Activated B cell treated with CpG ODN at 0.5 μM for 24 hours (primary cell): ENCODE measurements at places on chromosomes 5 and 9.

DNA sequence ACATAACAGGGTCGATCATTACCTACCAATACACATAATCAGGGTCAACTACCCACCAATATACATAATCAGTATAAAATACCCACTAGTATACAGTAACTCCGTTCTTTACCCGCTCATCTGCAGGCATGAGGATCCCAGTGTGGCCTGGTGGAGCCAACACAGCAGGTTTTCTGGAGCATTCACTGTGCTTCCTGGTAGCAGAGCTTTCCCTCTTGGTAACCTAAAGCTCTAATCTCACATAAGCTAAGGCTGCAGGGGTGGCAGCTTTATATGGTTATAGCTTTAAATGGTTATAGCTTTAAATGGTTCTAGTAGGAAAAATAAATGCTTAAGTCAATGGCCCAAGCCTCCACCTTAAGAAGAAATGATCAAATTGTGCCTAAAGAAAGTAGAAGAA, 11.9 kb downstream of the LCN1 start:
- no peak for DNase-seq

- no peak for DNase-seq
Observed at GRCh38 chr9:92480986-92481633, 1.2 kb downstream of the ASPN start.

DNA sequence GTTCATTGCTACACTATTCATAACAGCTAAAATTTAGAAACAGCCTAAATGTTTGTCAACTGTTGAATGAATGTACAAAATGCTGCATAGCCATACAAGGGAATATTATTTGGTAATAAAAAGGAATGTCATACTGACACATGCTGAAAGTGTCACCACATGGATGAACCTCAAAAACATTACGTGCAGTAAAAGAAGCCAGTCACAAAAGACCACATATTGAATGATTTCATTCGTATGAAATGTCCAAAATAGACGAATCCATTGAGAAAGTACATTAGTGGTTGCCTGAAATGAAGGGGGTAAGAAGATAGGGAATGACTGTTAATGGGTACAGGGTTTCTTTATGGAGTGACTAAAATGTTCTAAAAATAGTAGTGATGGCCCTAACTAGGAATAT, 11.6 kb upstream of the ECM2 start:
- no peak for DNase-seq

DNA sequence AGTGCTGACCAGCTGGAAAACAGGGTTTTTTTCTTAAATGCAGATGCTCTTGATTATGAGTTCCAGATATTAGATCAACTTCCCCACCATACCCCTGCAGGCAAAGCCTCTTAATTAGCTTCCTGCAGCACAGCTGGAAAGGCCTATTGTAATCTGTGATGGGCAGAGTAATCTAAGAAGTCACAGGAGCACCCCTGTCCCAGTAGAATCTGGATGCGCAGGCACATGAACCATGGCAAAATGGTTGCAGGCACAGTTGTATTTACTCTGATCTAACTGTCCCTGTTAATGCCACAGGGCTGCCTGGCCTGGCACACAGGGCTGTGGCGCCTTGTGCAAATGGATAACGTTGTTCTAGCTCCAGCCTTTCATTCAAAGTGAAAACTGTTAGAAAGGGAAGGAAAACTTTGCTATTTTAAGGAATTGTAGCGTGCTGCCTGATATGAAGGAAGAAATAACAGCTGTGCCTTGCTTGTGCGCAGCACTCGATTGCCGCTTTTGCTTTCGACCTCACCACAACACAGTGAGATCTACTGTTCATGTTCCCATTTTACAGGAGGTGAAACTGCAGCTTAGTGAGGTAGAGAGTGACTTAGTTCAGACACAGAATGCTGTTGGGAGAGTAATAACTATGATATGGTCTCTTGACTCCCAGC, 2.3 kb downstream of the TGFBI start:
- DNase-seq, result no peak

DNA sequence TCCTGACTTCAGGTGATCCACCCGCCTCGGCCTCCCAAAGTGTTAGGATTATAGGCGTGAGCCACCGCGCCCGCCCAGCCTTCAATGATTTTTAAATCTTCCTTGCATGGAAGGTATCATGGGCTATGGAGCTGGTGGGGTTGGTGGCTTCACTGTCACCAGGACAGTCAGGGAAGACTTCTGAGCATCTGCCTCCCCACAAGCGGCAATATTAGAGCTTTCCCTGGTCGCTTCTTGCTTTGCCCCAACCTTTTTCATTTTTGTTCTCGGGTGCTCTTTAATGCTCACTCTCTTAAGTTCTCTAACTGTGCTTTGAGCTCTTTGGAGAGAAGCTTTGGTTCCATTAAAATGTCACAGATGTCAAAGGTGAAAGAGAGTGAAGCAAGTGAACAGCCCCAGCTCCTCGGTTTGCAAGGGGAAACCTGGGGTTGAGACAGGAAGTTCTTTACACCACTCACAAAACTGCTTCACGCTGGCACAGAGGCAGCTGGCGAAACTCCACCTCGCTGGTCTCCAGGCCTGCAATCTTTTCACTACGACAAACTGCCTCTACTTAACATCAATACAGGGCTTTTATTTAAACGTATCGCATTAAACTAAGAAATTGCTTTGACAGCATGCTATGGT, 142.5 kb upstream of the RETREG1 start:
- DNase-seq, result no peak

GRCh38 chr9:110126986-110127864, 80.7 kb downstream of the C9orf152 start:
- no peak for DNase-seq

DNA sequence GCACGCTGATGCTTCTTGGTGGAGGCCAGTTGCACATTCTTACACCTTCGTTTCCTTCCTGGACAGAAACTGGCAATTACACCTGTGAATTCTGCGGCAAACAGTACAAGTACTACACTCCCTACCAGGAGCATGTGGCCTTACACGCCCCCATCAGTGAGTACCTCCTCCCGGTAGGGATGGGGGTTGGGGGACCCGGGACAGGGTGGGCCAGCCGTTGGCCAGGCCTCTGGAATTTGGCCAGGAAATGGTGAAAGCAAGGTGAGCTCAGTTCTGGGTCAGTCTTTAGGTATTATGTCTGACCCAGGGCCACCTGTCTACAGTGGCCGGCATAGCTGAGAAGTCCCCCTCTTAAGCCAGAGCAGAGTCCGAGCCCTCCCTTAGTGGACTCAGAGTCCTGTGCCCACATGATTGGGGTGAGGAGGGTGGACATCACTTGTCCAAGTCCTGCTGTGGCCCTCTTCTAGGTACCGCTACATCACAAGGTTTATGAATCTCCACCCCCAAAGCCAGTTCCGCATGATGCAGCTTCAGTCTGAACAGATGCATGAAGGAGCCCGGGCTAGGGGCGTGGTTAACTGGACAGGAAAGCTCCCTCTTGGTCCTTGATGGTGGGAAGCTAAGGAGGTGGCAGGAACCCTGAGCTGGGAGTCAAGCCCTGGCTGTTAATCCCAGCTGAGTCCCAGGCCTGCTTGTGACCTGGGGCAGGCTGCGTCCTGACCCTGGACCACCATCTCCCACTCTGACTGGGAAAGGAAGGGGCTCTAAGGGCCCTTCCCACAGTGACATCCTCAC, 61.3 kb downstream of the AMBP start:
- peak; percentile 6 for DNase-seq

- DNase-seq, result no peak
Observed at GRCh38 chr9:131503626-131504465, 1.1 kb downstream of the POMT1 start.

DNA sequence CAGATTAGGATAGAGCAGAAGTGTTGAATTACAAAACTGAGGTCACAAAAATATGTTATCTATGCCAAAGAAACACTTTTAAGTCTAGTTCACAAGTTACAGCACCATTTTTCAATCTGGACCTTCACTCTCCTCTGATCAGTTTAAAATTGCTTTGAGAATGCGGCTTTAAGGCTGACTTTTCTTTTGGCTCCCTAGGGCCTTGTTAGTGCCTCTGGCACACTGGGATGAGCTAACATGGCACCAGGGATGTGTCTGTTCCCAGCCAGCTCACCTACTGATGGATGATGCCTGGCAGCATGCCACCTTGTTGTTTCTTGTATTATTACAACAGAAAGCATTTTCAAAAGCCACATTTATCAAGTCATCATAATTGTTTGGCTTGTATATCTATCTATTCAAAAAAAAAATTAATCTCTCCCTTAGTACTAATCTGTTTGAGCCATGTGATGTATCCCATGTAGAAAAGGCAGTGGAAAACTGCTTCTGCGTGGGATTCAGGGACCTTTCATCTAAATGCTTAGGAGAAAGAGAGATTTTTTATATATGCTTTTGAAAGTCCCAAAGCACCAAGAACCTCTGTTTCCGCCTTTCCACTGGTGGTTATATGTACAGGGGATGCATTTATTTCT, 46.6 kb downstream of the ADAMTSL1 start:
- no peak for DNase-seq
